Cortex of kidney (tissue), 1 donor: ENCODE measurements at places on chromosomes 4 and X.

DNA sequence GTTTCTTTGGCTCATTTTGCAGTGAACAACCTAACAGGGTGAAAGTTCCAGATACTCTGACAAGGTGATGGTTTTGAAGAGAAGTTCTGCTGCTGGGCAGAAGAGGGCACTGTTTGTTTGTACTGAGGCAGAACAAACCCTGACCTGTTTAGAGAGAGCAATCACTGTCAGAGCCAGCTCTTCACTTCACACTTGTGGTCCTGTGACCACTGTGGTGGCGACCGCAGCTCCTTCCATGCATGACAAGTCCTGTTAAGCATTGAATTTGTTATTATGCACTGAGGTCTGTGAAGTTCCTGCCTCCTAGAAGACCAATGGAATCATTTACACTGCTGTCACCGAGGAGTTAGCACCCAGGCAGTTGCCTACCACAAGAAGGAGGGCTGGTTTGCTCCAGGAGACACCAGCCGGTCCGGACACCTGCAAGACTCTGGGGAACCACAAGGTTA lies 86.6 kb downstream of the ZNF330 start:
- no peak for DNase-seq

DNA sequence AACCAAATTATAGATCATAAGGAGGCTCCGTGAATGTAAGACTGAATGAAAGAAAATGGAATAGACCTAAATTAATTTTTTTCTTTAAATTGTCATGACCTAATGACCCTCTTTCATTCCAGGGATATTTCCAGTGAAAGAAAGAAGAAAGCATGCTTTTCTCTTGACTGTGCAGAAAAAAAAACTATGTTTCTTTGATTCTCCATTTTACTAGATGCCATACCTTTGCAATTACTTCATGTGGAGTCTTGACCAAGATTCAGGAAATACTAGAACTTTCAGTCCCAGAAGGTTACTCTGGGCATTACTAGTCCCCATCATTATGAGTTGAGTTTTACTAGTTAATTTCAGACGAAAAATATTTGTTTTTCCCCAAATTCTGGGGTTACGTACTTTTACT lies 6.4 kb upstream of the COMMD8 start:
- DNase-seq, result no peak

DNA sequence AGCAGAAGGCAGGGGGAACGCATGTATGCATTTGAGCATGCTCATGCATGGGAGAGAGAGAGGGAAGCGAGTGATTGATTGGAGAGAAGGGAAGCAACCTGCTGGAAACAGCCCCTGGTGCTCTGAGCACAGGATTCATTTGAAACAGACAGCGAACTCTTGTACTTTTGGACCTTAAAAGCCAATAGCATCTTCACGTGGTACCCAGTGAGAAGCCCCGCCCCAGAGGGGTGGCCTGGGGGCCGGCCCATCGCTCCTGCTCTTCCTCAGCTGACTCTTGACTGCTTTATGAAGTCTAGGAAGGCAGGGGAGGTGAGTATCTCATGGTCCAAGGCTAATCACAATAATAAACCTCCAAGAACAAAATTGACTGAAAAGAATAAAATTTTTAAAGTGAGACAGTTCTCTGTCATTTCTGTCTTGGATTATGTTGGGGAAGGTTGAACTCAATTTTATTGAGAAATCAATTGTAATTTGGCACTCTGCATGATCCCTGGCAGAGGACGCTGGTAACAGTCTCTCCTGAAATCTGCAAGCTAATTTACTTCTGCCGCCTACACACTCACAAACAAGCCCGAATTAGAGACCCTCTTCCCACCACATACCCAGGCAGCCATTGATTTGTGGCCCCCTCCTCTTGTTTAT lies 168.2 kb upstream of the PPARGC1A start:
- no peak for DNase-seq

GRCh38 chrX:116232833-116233232 lies 62.3 kb downstream of the AGTR2 start:
- no peak for DNase-seq

DNA sequence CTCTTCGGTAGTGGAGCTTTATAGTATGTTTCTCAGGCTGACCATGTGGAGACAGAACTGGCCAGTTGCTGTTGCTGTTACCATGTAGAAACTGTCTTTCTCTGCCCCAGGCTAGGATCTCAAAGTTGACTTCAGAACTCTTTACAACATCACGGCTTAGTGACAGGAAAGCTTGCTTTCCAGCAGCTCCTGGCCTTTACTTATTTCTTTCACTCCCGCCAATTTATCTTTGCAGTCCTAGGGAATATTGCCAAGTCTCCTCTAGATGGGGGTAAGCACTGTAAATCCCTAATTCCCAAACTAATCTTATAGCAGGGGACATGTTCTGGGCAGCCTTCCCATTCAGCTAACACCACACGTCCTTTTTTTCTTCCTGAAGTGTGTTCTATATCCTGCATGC lies 631.6 kb downstream of the SPRY1 start:
- DNase-seq, result no peak

- no peak for DNase-seq
Measured at GRCh38 chrX:111103246-111103645, 7.3 kb downstream of the PAK3 start.

GRCh38 chr4:53816561-53816960 lies 225.3 kb upstream of the LNX1 start:
- DNase-seq, result no peak

- no peak for DNase-seq
Measured at GRCh38 chr4:82352825-82353366, 20.9 kb downstream of the HNRNPD start.
